Occipital lobe (tissue), 3 donors: ENCODE measurements at places on chromosomes 7 and 10. TPM values are rescaled to one million over a fixed set of nuclear protein-coding genes. Genes with fewer than 3 reads are reported as not detected.

The TMEM176B gene
- 2.3 TPM for total RNA-seq

The SLC16A12 gene
- 4.1 TPM for total RNA-seq

The PDE1C gene
- 17.8 TPM for total RNA-seq

The PAPOLB gene
- total RNA-seq, result 0.94 TPM

The SLC26A5 gene
- total RNA-seq, result not detected

The PNPLA8 gene
- total RNA-seq, result 89.8 TPM

The DYNC1I1 gene
- 182 TPM for total RNA-seq

The SAMD9L gene
- 3.7 TPM for total RNA-seq

The CLDN3 gene
- not detected for total RNA-seq

The ABCC2 gene
- total RNA-seq, result 0.16 TPM

The GIMAP7 gene
- 2.7 TPM for total RNA-seq

The CCDC3 gene
- total RNA-seq, result 12.8 TPM

The NUTM2A gene
- total RNA-seq, result 1.2 TPM

The PNLIPRP1 gene
- not detected for total RNA-seq

The TAF3 gene
- 2.7 TPM for total RNA-seq

The AOC1 gene
- total RNA-seq, result not detected

The AMZ1 gene
- 2.2 TPM for total RNA-seq

The CNPY1 gene
- 0.16 TPM for total RNA-seq

The OR2A5 gene
- not detected for total RNA-seq

The CRHR2 gene
- total RNA-seq, result 1.1 TPM

The THSD7A gene
- 41.0 TPM for total RNA-seq

The CHAT gene
- 0.62 TPM for total RNA-seq

The SSC4D gene
- total RNA-seq, result 0.94 TPM

The SPDYE18 gene
- 1.4 TPM for total RNA-seq

The PCBD1 gene
- 6.2 TPM for total RNA-seq

The CALCR gene
- not detected for total RNA-seq

The SUPV3L1 gene
- 32.8 TPM for total RNA-seq

The DRGX gene
- not detected for total RNA-seq

The NAT16 gene
- 1.2 TPM for total RNA-seq

The ARID5B gene
- total RNA-seq, result 27.6 TPM

The NPC1L1 gene
- total RNA-seq, result 0.16 TPM

The SORCS1 gene
- total RNA-seq, result 40.6 TPM

The PLEKHA8 gene
- total RNA-seq, result 34.8 TPM

The C10orf143 gene
- 1.1 TPM for total RNA-seq

The AKR1C4 gene
- total RNA-seq, result not detected

The KNDC1 gene
- 5.9 TPM for total RNA-seq

The SFXN3 gene
- total RNA-seq, result 44.0 TPM

The PRTFDC1 gene
- total RNA-seq, result 35.7 TPM

The PDGFA gene
- 32.4 TPM for total RNA-seq

The CPA5 gene
- total RNA-seq, result not detected

The NME8 gene
- not detected for total RNA-seq

The GIMAP4 gene
- total RNA-seq, result 11.4 TPM

The SFTPA2 gene
- total RNA-seq, result not detected

The KCND2 gene
- total RNA-seq, result 51.5 TPM

The EPO gene
- not detected for total RNA-seq

The PIK3CG gene
- total RNA-seq, result 3.3 TPM

The HOXA13 gene
- not detected for total RNA-seq

The CALML3 gene
- total RNA-seq, result not detected

The OPALIN gene
- total RNA-seq, result not detected

The OR2A7 gene
- not detected for total RNA-seq

The DTX2 gene
- 5.9 TPM for total RNA-seq

The FXYD4 gene
- not detected for total RNA-seq

The SEMA3C gene
- total RNA-seq, result 289 TPM
